ENCODE measurements at places on chromosomes 1 and 21.

DNA sequence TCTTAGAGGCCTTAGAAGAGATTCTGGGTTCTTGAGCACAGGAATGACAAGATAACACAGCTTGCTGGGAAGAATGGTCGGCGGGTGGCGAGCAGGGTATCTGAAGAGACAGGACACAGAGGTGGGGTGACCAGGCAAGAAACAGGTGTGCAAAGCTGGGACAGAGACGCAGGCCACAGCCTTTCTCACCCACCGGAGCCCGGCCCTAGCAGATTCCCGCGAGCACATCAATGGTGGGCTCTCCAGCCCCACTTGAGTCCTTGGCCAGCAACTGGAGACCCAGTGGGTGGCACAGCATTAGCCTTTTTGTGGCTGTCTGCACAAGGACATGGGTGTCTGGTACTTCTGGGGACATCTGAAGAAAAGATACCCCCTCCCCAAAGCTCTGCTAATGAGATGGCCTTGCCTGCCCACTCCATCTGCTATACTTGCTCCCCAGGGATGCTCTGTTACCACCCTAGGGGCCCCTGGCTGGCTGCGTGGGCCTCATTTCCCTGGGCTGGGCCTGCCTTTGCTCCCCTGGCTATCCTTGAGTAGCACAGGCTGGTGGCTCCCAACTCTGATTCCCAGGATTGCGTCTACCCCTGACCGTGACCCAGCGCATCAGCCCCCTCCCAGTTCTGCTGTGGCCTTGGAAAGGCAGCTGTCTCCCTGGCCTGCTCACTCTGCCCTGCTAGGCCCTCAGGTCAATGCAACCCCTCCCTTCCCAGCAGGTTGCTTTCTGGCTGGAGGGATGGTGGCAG, 127.2 kb upstream of the ADAR start:
- DNase-seq, result no peak

- DNase-seq, result no peak
Observed at GRCh38 chr21:37673801-37674575, 242.3 kb downstream of the KCNJ6 start.

GRCh38 chr1:107244709-107245500, 104.1 kb downstream of the NTNG1 start:
- no peak for DNase-seq

- peak; percentile 86 for DNase-seq
Observed at GRCh38 chr1:234973426-234974250, 155.0 kb downstream of the TOMM20 start.

- no peak for DNase-seq
Observed at GRCh38 chr1:178408871-178409270, 87.9 kb downstream of the CLEC20A start.

GRCh38 chr1:174964261-174964971, 35.3 kb upstream of the CACYBP start:
- no peak for DNase-seq

DNA sequence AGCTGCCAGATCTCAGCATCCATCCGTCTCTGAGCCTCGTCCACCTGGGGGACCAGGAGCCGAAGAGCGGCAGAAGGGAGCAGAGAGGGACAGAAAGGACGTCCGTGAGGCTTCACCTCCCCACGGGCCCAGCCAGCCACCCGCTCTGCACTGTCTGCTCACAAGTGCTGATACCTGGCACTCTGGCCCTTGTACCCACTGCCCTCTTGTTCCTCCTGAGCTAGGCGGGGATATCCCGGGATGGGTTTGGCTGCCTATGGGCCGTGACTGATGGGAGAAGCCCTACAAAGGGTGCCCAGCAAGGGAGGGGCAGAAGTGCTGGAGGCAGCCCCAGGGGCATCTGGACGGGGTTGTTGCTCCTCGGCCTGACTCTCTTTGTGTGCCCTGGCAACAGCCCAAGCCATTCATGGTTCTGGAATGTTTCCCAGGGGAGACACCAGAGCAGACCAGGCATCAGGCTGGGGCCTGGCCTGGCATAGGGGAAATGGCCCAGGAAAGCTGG, 57.6 kb downstream of the LDLRAD2 start:
- peak; percentile 56 for DNase-seq

- no peak for DNase-seq
Observed at GRCh38 chr1:198030682-198031081, 113.5 kb downstream of the LHX9 start.

- DNase-seq, result no peak
Observed at GRCh38 chr1:98854137-98854536, 150.5 kb downstream of the PLPPR5 start.
